ENCODE measurements at places on chromosomes 2 and 18.
A peak's percentile ranks its signal among the peaks of the same experiment; 100 is the strongest.

GRCh38 chr2:133266926-133267590 is 301.2 kb downstream of the NCKAP5 start:
- DNase-seq: no peak

DNA sequence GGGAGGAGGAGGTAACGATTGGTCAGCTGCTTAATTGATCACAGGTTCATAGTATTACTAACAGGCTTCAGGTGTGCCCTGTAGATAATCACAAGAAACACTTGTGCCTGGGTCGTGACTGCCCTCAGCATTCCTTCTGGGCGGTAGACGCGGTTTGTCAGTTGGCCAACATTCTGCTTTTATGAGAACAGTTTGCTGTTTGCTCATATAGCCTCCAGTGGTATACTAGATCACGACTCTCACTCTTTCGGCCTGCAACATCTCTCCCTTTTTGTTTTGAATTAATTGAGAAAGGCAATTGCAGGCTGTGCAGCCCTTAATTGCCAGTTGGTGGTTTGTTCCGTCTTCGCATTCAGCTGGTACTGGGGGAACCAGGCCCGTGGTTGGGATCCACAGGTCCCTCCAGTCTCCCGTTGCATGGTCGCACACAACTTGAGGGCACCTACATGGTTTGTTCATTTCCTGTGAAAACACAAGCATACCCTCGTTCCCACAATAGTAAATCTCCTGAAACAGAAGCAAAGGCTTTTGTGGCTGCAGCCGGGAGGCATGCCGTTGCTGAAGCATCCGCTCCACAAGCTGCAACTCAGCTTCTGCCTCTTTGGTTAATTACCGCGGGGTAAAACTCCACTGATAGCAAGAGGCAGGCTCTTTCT is 30.3 kb upstream of the GPR17 start:
- no peak for DNase-seq

DNA sequence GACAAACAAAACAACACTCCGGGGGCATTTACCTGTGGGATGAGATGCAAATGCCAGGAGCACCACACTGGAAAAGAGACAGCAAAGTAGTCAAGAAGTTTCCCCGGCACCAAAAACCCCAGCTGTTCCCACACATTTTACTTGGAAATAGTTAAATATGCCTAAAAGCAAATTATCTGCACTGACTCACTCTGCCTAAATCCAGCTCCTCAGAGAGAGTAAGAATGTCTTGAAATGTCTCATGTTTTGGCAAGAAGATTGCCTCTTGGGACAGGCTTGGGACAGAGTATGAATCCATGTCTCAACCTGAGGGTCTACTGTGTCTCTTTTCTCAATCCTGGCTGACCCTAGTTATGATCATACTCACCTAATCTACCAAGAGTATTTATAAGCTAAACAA is 87.5 kb upstream of the RIOK3 start:
- no peak for DNase-seq

- no peak for DNase-seq
These were observed 5.6 kb downstream of the TMEM163 start for GRCh38 chr2:134713176-134713575.

GRCh38 chr2:189083106-189083505 is 96.5 kb downstream of the COL5A2 start:
- no peak for DNase-seq

GRCh38 chr2:66582104-66582986 is 147.4 kb downstream of the MEIS1 start:
- DNase-seq: no peak

DNA sequence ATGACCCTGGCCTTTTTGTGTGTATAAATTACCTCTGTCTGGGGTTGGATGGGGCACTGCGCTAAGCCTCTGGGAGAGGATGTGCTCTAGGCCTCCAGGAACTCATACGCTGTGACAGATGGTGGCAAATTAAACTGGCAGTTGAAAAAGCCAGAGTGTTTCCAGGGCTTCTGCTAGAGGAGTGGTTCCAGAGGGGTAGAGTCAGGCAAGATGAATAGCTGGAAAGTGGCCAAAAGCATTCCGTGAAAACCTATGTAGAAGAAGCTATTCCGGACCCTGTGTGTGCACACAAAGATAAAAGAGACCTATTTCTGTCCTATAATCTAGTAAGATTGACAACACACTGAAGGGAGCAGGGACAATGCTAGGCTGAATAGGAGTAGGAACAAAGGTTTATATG is 84.8 kb downstream of the ACTR3 start:
- no peak for DNase-seq

DNA sequence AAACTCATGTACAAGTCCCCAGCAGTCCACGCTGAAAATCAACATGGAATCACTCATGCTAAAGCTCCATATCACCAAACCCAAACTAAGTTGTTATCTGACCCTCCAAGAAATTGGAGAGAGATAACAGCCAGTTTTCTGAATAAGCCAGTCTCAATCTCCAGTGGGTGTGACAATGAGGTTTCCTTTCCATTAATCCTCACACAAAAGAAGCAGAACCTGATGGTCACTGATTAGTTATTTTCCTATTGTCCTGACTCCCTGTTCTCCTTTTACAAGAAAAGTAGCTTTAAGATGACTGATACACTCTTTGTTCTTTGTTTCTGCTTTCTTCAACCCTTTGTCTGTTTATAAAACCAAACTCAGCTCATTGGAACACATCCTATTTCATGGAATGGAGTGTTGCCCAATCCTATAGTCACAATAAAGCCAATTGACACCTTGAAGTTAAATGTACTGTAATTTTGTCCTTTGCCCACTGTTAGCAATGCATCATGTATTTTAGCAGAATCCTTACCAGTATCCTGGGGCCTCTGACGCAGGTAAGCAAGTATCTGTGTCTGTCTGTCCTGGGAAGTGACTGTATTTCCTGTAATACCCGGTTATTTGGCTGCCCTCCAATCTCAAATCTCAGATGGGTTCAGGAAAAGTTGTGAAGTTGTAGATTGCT is 30.6 kb upstream of the SH3RF3 start:
- no peak for DNase-seq

GRCh38 chr18:35494251-35495220 is 3.2 kb downstream of the INO80C start:
- no peak for DNase-seq

- no peak for DNase-seq
These were observed 130.1 kb downstream of the SMAD7 start for GRCh38 chr18:48820483-48821250.

DNA sequence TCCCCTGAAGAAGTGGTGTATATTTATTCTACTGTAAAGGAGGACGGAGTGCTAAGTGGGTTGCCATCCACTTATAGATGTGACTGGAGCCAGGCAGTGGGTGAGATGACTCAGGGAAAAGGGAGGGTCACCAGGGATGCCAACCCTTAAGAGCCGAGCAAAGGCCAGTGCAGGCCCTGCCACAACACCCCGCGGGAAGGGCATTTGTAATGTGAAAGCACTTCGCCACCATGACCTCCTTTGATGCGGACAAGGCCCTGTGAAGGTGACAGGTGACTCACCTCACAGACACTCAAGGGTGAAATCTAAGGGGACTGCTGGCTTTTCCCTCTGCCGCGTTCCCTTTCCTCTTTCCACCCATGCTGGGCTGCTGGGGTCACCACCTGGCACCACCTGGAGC is 50.2 kb upstream of the MRPL33 start:
- no peak for DNase-seq

DNA sequence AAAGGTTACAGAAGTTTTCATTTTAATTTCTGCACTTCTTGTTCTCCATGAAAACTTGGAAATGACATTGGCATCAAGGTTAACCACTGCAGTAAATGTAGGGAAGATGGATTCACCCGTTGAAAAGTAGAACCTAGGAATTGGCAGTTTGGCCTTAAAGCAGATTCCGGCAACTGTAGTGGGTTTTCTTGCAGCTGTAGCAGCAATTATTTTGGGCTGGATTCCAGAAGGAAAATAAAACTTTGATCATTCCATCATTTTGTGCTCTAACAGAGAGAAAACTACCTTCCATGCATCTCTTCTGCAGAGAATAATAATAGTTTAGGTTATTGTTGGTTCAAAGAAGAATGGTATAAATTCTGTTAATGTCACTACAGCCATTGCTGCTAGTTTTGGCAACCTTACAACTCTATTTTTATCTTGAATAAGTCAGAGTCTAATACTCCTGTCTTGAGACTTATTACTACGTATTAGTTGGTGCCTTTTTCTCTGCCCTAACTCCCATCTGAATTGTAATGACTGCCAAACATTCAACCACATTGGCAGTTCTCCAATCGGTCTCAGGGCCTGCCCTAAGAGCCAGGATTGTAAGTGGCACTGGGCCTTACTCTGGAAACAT is 178.1 kb upstream of the PIEZO2 start:
- no peak for DNase-seq

DNA sequence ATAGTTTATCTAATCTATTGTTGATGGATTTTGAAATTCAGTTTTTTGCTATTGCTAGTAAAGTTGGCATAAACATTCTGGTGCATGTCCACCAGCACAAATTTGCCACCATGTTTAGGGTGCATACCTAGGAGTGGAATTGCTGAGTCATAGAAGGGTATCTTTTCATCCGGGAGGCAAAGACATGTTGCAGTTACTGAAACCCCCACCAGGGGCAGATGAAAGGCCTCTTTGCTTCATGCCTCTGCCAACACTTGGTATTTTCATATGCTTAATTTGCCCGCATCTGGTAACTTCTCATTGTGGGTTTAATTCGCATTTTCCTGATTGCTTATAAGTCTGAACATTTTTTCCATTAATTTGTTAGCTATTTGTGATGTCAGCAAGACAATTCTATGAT is 8.2 kb downstream of the DCC start:
- DNase-seq: no peak

GRCh38 chr2:12488352-12489318 is 228.1 kb upstream of the TRIB2 start:
- DNase-seq: no peak

GRCh38 chr2:163123526-163123925 is 285.0 kb upstream of the KCNH7 start:
- DNase-seq: no peak

DNA sequence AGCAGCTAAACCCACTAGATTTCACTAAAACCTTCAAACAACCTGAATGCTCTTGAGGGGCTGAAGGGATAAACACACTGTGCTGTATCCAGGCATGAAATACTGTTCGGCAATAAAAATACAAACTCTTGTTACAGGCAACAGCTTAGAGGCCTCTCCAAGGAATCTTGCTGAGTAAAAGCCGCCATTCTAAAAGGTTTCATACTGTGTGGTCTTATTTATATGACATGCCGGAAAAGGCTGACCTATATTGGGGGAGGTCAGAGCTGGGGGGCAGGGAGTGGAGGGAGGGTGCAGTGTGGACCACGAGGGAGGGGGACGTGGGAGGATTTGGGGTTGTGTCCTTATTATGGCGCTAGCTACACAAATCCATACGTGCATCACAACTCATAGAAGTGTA is 136.2 kb downstream of the MBP start:
- no peak for DNase-seq

DNA sequence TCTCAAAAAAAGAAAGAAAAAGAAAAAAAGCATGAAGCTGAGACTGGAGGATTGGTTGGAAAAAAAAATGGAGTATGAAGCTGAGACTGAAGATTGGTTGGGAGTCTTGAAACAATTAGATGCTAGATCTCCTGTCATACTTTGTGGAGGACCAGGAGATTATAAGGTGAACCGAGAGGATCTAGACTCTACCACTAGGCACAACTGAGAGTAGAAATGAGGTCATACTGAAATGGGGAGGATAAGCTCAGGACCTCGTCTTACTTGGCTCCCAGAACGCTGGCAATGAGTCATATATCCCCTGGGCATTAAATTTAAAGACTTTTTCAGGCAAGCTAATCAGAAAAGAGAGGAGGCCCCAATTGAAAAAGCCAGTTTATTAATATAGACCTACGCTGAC is 3.3 kb upstream of the ORC2 start:
- no peak for DNase-seq

GRCh38 chr2:210681491-210681890 is 125.1 kb downstream of the CPS1 start:
- DNase-seq: peak; percentile 31

GRCh38 chr18:44495151-44495550 is 185.5 kb upstream of the SETBP1 start:
- no peak for DNase-seq

DNA sequence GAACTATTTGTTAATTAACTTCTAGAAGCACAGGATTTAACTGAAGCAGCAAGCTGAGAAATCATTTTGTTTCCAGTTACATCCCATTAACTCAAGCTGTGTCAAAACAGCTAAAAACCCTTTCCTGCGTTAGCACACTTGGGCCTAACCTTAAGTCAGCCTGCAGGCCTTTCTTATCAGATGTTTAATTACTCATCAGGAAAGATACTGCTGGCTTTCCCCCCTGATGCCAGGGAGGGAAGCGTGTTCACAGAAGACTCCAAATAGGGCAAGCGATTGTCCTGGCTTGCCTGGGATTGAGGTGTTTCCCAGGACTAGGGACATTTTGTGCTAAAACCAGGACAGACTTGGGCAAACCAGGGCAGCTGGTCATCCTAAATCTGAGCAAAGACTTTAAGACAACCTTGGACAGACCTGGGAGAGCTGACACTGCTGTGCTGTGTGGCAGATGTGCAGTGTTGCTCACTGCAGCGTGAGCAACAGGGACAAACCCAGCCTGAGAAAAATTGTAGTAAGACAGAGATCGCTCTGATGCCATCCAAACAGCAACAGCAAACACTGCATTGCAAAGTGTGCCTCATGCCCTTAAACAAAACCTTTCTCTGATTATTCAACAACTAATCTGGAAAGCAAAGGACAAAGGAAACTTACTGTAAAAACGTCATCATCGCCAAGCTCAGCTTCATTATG is 100.9 kb downstream of the SPRED2 start:
- DNase-seq: no peak

- no peak for DNase-seq
These were observed 55.4 kb upstream of the THOC1 start for GRCh38 chr18:323253-323622.

- DNase-seq: no peak
These were observed 501 bp downstream of the RETREG2 start for GRCh38 chr2:219178377-219179175.

GRCh38 chr2:224444021-224444420 is 42.1 kb upstream of the FAM124B start:
- DNase-seq: no peak

- DNase-seq: no peak
These were observed 106.0 kb downstream of the KIAA1328 start for GRCh38 chr18:36934884-36935283.

GRCh38 chr2:242052421-242052820 is 182.9 kb downstream of the RTP5 start:
- DNase-seq: no peak

- no peak for DNase-seq
These were observed 88.6 kb downstream of the AAK1 start for GRCh38 chr2:69554981-69555380.

DNA sequence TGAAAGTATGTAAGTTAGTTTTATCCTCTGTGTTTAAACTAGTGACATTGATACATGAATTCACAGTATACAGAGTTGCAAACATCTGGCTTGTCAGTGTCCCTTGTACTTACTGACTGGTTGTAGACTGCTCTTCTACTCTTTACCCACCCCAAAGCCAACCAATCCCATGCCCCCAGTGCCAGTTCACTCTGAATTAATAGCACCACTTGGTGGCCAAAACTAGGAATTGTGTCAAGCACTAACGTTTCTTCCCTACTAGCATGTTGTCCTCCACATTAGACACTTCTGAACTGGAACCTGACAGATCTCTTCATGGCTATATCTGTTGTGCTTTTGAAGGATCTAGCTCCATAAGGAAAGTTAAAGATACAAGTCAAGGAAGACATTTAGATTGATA is 27.2 kb upstream of the OTX1 start:
- no peak for DNase-seq
